Naive thymus-derived CD4-positive, alpha-beta T cell (primary cell): ENCODE measurements at places on chromosomes 2 and 18. TPM values are rescaled to one million over a fixed set of nuclear protein-coding genes. Genes with fewer than 3 reads are reported as not detected.

DNA sequence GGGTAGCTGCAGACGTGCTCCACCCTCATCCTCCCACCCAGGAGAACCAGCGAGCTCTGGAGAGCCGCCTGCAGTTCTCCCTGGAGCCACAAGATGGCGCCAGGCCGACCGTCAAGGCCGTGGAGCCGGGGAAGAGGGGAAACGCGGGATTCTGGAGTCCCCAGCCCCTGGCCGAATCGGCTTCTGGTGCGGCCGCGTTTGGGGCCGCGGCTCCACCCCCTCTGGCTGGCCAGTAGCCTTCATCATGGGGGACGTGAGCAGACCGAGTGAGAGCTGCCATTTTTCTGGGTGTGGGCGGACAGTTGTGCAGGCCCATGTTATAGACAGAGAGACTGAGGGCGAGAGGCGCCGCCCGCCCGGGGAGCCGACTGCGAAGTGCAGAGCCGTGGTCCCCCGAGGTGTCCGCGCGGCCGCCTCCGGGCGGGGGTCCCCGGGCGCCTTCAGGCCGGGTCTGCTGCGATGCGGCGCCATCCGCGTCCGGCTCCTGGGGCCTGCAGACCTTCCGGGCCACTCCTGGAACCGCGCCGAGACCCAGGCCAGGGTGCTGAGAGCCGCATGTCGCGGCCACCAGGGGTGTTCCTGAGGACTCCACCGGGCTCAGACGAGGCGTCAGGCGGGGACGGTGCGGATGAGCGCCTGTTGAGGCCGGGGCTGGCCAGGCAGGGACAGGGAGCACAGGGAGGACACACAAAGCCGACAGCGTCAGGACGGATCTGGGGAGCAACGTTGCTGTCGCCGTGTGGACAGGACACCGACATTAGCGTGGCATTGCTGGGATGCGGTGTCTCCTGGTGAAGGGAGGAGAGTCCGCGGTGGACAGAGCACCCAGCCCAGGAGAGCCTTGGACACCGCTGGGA, 418.2 kb upstream of the HS6ST1 start:
- no peaks in the 10 kb centered on the region for H3K27me3 ChIP-seq
- peaks cover 5% of the 10 kb centered on the region for H3K4me1 ChIP-seq
- no peak overlapping the region for H3K27ac ChIP-seq
- no peak overlapping the region for H3K4me3 ChIP-seq
- H3K36me3 ChIP-seq, result no peaks in the 10 kb centered on the region
- peak; percentile 51 for DNase-seq

The CPO gene
- 0.30 TPM for total RNA-seq

GRCh38 chr18:78777992-78778391, 201.6 kb upstream of the SALL3 start:
- no peak overlapping the region for H3K4me3 ChIP-seq
- no peaks in the 10 kb centered on the region for H3K27me3 ChIP-seq
- H3K27ac ChIP-seq, result no peak overlapping the region
- H3K4me1 ChIP-seq, result no peaks in the 10 kb centered on the region

DNA sequence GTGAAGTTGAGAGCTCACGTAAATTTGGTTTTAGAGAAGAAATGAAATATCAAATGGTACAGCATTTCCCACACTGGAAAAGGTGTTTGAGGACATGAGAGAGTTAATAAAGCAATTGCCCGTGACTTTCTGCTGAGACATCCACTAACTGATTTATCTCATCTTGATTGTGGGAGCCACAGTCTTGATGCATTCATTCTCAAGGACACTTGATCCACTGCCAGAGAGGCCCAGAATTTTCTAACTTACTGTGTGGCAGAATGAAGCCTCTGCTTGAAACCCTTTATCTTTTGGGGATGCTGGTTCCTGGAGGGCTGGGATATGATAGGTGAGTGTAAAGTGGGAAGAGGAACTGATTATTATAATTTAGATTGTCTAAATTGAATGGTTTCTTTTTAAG, at the start of gene CPO:
CPO (plus strand) TSS at position 179 of the 400 bp plus-strand sequence; CDS start at position 261, 82 bp downstream.
- DNase-seq, result no peak
- no peak within 1 kb of the TSS for H3K4me3 ChIP-seq
- H3K27me3 ChIP-seq, result no peaks in the 10 kb centered on the region
- no peaks in the 10 kb centered on the region for H3K4me1 ChIP-seq
- no peaks in the 10 kb centered on the region for H3K36me3 ChIP-seq

DNA sequence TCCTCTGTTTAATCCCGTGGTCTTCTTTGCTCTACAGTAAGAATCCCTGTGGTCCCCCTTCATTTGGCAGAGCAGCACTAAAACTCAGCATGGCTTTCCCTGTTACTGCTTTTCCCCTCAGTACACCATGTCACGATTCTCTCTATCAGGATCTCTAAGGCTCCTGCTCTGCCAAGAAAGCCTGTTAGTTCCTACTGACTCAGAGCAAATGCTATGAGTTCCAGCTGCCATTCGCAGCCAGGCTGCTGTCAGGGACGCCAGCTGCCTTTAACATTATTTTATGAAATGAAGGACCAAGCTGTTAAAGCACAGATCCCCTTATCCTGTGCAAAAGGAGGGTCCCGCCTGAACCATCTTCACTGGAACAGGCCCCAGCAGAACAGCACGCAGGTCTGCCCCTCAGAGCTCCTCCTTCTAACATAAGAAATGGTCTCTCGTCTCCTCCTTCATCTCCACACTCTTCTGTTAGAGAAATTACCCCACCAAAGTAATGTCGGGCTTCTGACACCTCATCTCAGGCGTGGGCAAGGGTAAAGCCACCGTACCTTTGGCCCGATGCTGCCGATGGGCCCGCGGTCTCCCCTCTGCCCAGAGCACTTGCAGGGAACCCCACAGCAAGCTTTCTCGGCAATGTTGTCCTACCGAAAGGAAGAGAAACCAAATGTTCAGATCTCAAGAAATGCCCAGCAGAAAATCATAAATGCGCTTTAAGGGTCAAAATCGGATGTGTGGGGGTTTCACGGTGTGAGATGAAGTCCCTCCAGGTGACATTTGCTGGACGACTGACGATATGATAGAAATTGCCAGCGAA, 52.6 kb downstream of the COL6A3 start:
- no peak for DNase-seq
- no peak overlapping the region for H3K4me3 ChIP-seq
- H3K27ac ChIP-seq, result no peak overlapping the region
- H3K27me3 ChIP-seq, result no peaks in the 10 kb centered on the region

GRCh38 chr2:160375802-160376469, 117.7 kb downstream of the RBMS1 start:
- peaks cover 74% of the 10 kb centered on the region for H3K4me1 ChIP-seq
- H3K27me3 ChIP-seq, result no peaks in the 10 kb centered on the region
- H3K27ac ChIP-seq, result no peak overlapping the region
- no peak overlapping the region for H3K4me3 ChIP-seq

The ACVR2A gene
- 12.1 TPM for total RNA-seq

DNA sequence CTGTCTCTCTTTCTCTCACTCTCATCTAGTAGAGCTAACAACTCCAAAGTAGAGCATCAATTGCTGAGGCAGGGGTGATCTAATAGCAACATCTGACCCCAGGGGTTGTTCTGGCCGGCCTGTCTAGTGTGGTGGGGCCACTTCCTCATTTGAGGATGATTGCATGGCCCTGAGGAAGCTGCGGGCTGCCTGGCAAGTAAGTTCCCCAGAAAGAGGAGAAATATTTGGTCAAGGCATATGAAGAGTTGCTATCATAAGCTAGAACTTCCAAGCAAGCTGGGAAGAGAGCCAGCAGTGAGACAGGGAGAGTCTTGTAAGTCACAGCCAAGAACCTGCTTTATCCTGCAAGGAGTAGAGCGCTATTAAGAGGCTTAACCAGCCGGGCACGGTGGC, 50.8 kb upstream of the TMEM87B start:
- H3K4me3 ChIP-seq, result no peak overlapping the region
- H3K4me1 ChIP-seq, result no peaks in the 10 kb centered on the region

The MLPH gene
- not detected in 2 replicates for total RNA-seq

The STAT4 gene
- 132 TPM for total RNA-seq

The C2orf72 gene
- total RNA-seq, result not detected

GRCh38 chr2:86825036-86825692, 34.5 kb upstream of the CD8A start:
- no peak for DNase-seq
- H3K36me3 ChIP-seq, result no peaks in the 10 kb centered on the region
- no peak overlapping the region for H3K27ac ChIP-seq

DNA sequence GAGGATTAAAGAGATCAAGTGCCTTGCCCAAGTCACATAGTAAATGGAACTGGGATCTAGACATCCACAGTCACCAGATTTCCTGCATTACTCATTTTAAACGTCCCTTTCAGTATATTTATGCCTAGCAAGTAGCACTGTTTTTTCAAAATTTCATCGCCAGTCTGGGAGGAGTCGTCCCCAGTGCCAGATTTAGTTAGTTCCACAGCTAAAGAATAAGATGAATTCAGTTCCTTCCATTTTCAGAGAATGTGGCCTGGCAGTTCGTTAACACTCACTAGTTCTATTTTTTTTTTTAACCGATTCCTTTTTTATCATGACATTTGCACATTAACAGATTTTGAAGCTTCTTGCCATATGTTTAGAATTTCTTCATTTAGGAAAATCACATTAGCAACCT, 11.2 kb downstream of the GRP start:
- no peaks in the 10 kb centered on the region for H3K4me1 ChIP-seq
- H3K36me3 ChIP-seq, result no peaks in the 10 kb centered on the region
- no peaks in the 10 kb centered on the region for H3K27me3 ChIP-seq
- H3K27ac ChIP-seq, result no peak overlapping the region
- DNase-seq, result no peak
- H3K4me3 ChIP-seq, result no peak overlapping the region

The CD226 gene
- total RNA-seq, result 102 and 103 TPM in 2 replicates

GRCh38 chr2:187482796-187483195, 34.7 kb upstream of the CALCRL start:
- H3K27ac ChIP-seq, result no peak overlapping the region
- DNase-seq, result no peak
- no peaks in the 10 kb centered on the region for H3K4me1 ChIP-seq
- H3K36me3 ChIP-seq, result no peaks in the 10 kb centered on the region

DNA sequence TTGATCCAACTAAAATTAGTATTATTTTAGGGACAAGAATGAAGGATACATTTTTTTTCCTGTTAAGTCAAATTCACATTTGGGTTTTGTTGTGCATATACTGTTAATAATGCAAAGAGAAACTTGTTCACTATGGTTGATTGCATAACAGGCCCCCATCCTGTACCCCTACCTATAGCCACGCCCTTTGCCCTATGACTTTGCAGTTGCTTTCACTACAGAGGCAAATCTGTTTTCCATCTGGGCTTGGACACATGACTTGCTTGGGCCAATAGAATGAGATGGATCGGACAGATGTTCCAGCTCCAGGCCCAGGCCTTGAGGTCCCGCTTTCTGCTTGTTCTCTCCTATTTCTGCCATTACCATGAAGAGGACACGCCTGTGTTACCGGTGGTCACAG, 278.5 kb upstream of the HNRNPA3 start:
- H3K4me3 ChIP-seq, result no peak overlapping the region
- H3K27ac ChIP-seq, result no peak overlapping the region
- DNase-seq, result no peak
- no peaks in the 10 kb centered on the region for H3K27me3 ChIP-seq
- H3K36me3 ChIP-seq, result no peaks in the 10 kb centered on the region
- H3K4me1 ChIP-seq, result peaks cover 7% of the 10 kb centered on the region
